Hematopoietic multipotent progenitor cell treated with erythropoietin and hydrocortisone succinate and interleukin-3 and kit ligand, for 15 days (in vitro differentiated cells): ENCODE measurements at places on chromosomes 2 and 18.

- no peak for DNase-seq
These were observed 14.3 kb upstream of the ANKRD53 start for GRCh38 chr2:70964133-70964532.

DNA sequence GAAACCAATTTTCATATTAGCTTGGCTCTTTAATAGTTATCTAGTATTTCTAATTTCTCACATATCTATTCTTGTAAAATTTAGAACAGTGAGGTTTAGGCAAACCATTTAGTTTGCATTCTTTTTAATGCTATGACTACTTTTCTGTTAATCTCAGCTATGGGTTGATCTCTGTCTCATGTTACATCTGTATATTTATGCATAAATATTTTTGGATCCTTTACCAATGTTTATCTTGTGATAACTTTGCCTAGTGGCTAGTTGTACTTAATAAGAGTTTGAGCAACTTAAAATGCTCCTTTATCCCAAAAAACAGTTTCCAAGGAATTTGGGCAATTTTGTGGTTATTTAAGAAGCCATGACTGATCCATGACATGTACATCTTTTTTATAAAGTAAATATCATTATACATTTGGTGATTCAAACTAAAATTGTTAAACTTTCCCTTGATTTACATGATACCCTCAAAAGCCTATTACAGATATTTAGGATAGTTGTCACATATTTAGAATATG is 86.3 kb downstream of the R3HDM1 start:
- no peak for DNase-seq

DNA sequence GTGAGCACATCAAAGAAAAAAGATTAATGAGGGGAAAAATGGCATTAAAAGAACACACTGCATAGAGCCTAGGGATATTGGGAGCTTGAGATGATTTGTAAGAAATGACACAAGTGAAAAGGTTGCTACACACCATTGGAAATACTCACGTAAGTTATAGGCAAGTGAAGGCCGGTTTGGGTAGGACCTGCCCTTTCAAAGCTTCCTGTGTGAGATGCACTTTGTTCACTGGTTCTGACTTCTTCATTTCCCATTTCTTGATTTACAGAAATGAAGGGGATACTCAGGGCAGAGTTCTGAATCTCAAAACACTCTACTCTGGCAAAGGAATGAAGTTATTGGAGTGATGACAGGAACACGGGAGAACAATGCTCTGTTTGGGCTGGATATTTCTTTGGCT is at the start of gene IL18RAP:
TSS of gene IL18RAP (plus strand) at position 251 of the 400 bp plus-strand sequence. CDS start at position 369, 118 bp downstream.
- DNase-seq: no peak

DNA sequence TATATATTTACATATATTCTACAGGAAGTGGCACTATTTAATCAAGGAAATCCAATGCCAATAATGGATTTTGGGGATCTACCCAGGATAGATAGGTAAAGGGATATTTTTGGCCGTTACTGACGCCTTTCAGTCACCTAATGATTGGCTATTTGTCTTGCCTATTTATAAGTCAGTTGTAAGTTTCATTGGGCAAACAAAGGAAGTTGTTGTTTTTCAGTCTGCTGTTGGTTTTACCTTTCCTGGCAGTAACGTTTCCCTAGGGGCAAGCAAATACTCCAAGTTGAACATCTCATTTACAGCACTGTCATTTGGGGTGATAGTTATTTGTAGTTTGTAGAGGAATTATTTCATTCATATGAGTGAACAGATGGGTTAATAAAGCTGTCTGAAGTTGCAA is 17.0 kb upstream of the LANCL1 start:
- no peak for DNase-seq

- DNase-seq: no peak
These were observed 18.8 kb downstream of the METTL21A start for GRCh38 chr2:207606399-207606798.

GRCh38 chr2:27306573-27307286 is 1.5 kb downstream of the UCN start:
- no peak for DNase-seq

DNA sequence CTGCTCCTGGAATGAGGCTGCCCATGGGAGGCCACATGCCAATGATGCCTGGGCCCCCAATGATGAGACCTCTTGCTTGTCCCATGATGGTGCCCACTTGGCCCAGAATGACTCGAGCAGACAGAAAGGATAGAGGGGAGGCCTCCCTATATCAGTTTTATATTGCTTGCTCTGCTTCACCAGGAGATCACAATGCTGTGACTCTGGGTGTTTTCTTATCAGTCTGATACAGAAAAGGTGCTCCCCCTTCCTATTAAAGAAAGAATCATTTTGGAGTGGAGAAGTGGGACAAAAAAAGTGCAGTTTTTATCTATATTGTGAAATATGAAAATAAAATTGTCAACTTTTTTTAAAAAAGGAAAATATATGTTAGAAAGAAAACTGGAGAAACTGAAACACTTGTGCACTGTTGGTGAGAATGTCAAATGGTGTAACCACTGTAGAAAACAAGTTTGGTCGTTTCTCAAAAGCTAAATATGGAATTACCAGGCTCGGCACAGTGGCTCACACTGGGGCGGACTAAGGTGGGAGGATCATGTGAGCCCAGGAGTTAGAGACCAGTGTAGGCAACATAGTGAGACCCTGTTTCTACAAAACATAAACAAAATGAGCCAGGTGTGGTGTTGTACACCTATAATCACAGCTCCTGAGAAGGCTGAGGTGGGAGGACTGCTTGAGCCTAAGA is 21.8 kb downstream of the LPIN2 start:
- DNase-seq: no peak

- no peak for DNase-seq
These were observed 232.0 kb downstream of the SOCS6 start for GRCh38 chr18:70520867-70521266.

- no peak for DNase-seq
These were observed 212.0 kb downstream of the CPS1 start for GRCh38 chr2:210768329-210768910.

GRCh38 chr2:50318147-50318546 is 713.8 kb downstream of the NRXN1 start:
- DNase-seq: no peak

DNA sequence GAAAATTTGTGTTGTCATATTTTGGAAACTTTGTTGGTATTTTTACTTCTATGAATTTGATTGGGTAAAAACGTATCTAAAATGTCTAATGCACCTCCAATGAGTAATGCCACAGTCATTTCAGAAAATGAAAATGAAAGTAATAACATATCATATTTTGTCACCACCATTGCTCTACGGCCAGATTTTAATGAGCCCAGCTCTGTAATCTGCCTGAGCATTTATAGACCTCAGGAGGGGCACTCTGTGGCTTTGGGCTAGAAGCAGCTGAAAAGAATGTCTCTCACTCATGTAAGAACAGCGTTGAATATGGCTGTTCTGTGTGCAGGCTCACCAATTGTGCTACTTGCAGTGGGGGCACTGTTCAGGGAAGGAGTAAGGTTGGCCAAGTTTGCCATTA is 32.7 kb upstream of the ABCA12 start:
- no peak for DNase-seq

GRCh38 chr2:215967590-215968378 is 45.6 kb downstream of the MREG start:
- no peak for DNase-seq

GRCh38 chr2:187500585-187501359 is 52.7 kb upstream of the CALCRL start:
- peak; percentile 58 for DNase-seq

DNA sequence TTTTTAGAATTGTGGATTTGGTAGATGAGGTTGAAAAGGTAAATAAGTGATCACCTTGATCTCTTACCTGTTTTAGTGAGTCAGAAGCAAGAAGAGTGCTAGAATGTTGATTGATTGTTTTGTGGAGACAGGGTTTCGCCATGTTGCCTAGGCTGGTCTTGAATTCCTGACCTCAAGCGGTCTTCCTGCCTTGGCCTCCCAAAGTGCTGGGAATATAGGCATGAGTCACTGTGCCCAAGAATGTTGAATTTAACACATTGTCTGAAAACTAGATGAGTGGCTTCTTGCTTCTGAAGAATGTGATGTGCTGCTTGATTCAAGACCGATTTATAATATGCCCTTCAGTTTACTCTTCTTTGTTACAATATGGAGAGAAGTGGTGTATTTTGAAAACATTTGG is 121.3 kb downstream of the FMNL2 start:
- no peak for DNase-seq

DNA sequence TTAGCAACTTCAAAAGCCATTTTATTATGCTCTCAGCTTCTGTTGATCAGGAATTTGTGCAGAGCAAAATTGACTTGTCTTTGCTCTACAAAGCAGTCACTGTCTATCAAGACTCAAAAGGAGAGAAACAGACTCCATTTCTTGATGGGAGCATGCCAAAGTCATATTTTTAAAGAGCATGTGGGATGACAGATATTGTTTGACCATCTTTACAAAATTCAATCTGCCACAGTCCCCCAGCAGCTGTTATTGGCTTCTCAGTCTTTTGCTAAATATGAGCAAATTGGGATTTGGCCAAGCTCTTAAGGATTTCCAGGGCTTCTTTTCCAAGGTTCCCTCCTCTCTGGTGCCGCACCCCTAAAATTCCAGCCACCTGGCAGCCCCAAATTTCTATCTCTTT is 67.9 kb downstream of the TEX51 start:
- no peak for DNase-seq

GRCh38 chr2:217063238-217063755 is 203.4 kb upstream of the TNP1 start:
- no peak for DNase-seq

DNA sequence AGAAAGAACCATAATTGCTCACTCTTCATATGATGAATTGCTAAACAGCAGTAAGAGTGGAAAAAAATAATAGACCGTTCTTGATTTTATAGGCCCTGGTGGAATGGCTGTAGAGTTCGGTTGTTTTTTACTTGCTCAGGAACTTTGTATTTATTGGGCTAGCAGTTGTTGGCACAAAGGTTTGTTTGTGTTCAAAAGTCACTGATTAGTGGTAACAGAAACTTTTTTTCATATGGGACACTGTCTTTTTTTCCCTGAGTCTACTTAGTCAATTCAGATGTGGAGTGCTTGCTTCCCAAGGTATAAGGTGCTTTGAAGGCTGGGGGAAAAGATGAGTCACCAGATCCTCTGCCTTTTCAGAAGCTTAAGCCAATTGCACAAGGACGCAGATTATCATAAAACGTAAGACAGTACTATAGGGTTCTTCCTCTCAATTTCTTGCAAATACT is 25.8 kb downstream of the PHLPP1 start:
- DNase-seq: no peak

- no peak for DNase-seq
These were observed 39.1 kb downstream of the STK17B start for GRCh38 chr2:196131949-196132925.

DNA sequence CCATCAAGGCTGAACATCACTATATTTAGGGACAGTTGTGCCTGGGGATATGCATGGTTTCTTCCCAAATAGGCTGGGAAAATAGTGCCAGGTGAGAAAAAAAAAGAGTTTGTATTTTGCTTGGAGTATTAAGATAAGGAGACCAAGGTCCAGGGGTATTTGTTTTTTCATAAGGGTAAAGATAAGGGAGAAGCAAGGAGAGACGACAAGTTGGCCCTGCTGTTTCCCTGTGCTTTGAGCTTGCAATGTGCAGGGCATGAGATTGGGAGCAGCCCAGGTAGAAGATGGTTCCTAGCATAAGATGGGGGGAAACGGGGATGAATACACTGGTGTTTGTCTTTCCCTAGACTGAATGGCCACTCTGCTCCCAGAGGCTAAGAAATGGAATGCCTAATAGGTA is 8.8 kb upstream of the GPR39 start:
- DNase-seq: no peak

DNA sequence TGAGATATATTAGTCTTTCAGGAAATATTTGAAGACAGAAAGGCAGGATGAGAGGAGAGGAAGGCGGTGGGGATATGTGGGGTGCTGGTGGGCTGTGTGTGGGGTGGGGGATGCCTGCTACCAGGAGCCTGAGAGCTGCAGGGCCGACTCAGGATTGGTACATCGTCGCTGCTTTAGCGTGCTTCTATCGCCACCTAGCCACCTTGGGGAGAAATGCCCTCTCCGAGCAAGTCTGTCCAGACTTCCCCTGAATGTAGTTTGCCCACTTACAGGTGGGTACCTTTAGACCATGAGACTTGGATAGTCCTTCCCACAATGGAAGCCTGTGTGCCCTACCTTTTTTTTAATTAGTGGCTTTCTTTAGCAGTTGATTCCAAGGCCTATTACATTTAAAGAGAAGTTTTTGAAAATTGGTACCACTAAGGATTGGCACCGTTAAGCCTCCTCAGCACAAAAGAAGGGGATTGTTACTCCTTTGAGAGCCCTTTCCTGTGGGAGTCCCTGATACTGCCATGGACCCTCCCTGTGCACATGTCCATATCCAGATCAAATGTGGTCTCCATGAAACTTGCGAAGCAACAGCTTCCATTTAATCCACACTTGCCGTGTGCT is 114.1 kb upstream of the NDUFV2 start:
- DNase-seq: peak; percentile 69

DNA sequence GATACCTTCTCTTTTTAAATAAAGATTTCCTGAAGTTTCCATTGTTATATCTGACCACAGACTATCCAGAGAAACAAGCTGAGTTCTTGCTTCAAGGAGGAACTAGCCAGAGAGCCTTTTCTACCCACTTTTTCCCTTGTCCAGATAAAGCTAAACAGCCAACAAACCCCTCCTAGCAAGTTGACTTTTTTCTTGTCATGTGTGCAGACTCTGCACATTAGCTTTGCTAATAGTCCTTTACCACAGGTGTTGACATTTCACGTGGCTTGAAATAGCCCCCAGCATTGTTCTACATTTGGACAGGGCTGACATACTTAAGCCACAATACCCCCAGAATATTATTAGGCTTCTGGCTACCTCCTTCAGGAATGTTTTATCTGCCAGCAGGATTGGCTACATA is 40.7 kb downstream of the PCBP1 start:
- no peak for DNase-seq

DNA sequence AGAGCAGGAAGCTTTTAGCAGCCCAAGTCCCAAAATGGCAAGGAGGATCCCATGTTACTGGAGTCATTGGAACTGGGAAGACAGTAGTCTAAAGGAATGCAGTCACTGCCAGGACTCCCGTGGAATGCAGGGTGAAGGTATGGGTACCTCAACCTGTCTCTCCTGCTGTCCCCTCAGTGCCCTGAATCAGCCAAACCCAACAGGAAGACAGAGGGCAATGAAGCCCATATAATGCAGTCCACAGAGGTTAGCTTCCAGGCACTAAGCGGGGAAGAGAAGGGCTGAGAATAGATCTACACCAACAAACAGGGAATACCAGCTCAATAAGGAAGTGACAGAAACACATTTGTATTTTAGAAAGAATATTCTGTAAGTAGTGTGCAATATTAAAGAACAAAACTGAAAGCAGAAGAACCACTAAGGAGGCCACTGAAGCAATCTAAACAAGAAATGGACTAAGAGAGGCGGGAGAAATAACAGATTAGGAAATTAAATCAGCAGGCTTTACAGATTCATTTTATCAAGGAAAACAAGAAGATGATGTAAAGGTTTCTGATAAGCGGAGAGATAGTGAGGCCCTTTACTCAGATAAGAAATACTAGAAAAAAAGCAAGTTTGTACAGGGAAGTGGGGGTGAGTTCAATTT is 8.3 kb downstream of the NEMP2 start:
- no peak for DNase-seq

- DNase-seq: no peak
These were observed 224.7 kb downstream of the MTX2 start for GRCh38 chr2:176493909-176494308.

GRCh38 chr18:57738078-57738477 is 65.0 kb downstream of the ATP8B1 start:
- no peak for DNase-seq

GRCh38 chr2:172870396-172870795 is 134.8 kb downstream of the RAPGEF4 start:
- DNase-seq: no peak

- DNase-seq: no peak
These were observed 147.2 kb upstream of the SPATS2L start for GRCh38 chr2:200159357-200159707.

GRCh38 chr2:230184727-230185578 is 34.8 kb downstream of the SP110 start:
- DNase-seq: no peak
